ENCODE measurements at places on chromosomes 5 and 9. TPM values are rescaled to one million over a fixed set of nuclear protein-coding genes. Genes with fewer than 3 reads are reported as not detected.

DNA sequence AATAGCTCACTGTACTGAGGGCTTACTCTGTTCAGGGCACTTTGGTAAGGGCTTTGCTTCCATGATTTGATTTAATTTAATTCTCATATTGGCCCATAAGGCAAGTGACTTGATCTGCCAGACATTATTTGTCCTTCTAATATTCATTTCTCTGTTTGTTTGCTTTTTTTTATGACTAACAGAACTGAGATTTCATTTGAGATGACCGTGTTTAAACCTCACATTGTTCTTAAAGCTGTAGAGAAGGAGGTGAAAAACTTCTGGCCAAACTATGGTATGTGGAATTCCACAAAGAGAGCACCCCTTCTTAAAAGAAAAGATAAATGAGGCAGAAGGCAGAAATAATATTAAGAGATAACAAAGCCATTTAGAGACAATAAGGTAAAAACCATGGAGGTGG lies 775.6 kb upstream of the ACO1 start:
- DNase-seq = no peak

- no peak for DNase-seq
Observed at GRCh38 chr5:756171-756570, 28.4 kb downstream of the ZDHHC11B start.

- no peak for DNase-seq
Observed at GRCh38 chr5:52523701-52524100, 264.0 kb upstream of the ITGA1 start.

- DNase-seq = no peak
Observed at GRCh38 chr5:141172381-141173204, at the start of gene PCDHB7. Gene PCDHB7, plus strand, starts transcription at chr5:141172644. Its CDS starts 192 bp downstream, at chr5:141172836.

The N4BP3 gene
- polyA plus RNA-seq = 3.7 TPM

GRCh38 chr5:139276426-139276825 lies 17.1 kb upstream of the MATR3 start:
- DNase-seq = no peak

DNA sequence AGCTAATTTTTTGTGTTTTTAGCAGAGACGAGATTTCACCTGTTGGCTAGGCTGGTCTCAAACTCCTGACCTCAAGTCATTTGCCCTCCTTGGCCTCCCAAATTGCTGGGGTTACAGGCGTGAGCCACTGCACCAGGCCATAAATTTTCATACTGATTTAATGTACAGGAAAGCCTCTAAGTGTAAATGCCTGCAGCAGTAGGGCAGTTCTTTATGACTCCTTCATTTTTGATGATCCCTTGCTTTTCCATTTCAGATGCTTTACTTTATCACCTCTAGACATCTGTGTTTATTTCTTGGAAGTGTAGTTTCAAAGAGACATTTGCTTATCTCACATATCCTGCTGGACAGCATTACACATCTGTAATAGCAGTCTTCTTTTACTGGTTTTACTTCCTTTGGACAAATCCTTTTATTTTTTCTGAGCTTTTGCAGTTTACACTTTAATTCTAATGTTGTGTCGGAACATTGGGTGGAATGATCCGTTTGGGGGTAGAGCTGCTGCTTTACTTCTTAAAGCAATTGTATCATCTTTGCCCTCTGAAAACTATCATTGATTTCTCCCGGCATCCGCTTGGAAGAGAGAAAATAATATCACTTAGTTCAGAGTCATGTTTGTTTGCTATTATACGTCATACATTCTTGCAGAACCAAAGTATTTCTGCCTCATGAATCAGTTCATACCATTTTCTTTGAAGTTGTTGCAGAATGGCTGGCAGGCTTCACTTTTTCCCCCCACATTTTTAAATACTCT lies 36.0 kb downstream of the SCGB3A1 start:
- no peak for DNase-seq

DNA sequence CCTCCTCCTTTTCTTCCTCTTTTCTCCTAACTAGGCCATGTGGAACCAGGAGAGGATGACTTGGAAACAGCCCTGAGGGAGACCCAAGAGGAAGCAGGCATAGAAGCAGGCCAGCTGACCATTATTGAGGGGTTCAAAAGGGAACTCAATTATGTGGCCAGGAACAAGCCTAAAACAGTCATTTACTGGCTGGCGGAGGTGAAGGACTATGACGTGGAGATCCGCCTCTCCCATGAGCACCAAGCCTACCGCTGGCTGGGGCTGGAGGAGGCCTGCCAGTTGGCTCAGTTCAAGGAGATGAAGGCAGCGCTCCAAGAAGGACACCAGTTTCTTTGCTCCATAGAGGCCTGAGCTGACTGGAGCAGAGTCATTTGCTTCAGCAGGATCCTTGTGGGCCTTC lies 13.7 kb downstream of the NUDT2 start:
- DNase-seq = no peak

- DNase-seq = no peak
Observed at GRCh38 chr9:121269642-121270254, 1.8 kb downstream of the GSN start.

The PDE6A gene
- polyA plus RNA-seq = 0.16 TPM

GRCh38 chr9:29697011-29697410 lies 2123.7 kb upstream of the C9orf72 start:
- DNase-seq = no peak

DNA sequence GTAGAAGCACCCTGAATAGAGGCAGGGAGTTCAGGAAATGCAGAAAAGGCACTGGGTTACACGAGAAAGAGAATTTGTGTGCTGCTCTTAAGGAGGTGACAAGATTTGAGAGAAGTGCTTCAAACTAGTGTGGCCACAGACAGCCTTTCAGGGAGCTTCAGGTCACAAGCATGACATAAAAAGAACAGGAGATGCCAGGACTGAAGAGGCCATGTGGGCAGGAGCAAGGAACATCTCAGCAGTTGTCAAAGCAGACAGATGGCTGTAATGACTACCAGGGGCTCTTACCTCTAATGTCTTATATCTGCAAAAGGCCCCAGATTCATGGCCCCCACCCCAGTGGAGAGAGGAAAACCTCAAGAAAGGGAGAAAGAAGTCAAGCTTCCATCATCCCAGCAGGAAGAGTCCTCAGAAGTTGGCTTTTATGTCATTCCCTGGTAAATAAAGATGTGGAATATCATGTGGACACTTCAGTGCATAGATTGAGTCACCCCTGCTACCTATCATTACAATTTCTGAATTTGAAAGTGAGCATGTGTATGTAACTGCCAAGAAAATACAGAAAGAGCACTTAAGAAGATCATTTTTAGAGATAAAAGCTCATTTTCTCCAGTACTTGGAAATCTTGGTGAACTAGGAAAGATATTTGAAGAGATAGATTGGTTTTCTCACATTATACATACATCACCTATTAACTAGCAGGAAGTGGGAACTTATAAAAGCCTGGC lies 214.4 kb upstream of the RORB start:
- no peak for DNase-seq
